WTC11 (cell line): ENCODE measurements at places on chromosomes 4 and X.

DNA sequence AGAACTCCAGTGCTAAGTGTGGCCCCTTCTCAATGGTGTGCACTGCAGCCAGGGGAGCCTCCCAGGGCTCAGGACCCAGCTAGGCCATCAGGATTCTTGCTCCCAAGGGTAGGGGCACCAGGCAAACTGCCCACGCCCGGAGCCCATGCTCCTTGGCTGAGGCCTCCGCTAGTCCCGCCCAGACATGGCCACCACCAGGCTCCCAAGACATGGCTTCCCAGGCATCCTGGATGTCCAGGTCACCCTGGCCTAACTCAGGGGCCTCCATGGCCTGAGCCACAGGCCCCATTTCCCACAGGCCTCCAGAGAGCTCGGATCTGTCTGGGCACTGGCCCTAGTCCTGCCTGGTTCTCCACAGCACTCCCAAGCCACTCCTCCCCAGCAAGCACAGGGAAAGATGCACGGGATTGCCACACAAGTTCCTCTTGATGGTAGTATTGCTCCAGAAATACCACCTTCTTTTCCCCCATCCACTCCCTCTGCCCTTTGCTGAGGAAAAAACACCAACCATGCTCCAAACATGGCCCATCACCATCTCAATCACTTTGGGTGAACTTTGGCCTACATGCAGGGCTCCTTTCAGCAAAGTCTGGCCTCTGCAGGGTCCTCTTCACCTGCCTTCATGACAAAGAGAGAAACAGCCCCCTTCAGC lies 274.7 kb upstream of the AGTR2 start:
- DNase-seq: no peak

- DNase-seq: no peak
Observed at GRCh38 chrX:22110729-22111494, 78.8 kb downstream of the PHEX start.

DNA sequence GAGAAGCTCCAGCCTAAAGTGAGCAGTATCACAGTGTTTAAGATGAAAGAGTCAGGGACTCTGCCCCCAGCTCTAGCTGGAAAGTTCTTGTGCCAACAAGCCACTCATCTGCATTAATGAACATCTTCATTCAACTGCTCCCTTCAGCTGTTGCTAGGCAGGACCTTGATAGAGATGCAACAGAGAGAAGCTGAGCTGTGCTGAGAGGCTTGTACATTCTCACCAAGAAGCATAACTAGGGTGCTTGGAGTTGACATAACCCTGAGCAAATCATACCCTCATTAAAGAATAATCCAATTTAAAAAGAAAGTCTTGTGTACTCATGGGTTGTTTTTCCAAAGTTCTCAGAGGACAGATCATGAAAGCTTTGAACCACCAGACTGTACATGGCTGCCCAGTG lies 63.2 kb downstream of the ATXN3L start:
- DNase-seq: no peak

- no peak for DNase-seq
Observed at GRCh38 chrX:29376584-29376983, 789.3 kb downstream of the IL1RAPL1 start.

DNA sequence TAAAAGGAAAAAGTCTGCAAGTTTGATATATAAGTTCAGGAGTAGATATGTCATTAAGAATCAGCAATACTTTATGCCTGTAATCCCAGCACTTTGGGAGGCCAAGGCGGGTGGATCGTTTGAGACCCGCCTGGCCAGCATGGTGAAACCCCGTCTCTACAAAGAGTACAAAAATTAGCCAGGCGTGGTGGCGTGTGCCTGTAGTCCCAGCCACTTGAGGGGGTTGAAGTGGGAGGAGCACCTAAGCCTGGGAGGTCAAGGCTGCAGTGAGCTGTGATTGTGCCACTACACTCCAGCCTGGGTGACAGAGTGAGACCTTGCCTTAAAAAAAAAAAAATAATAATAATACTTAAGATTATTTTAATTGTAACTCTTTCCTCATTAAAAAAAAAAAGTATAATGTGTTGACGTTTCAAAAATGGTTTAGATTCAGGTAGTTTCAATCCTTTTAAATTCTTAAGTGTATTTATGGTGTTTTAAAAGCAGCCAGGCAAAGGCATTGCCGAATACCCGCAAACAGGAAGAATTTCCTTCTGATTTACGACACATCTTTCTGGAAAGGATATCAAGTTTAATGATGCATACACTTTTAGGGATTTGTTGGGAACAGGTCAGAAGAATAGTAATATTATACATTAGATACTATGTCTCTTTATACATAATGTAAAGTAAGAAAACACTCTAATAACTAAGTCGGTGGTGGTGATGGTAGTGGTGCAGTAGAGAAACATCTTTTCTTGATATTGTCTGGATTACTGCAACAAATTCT lies 80.9 kb downstream of the KDM6A start:
- no peak for DNase-seq
